ENCODE measurements at places on chromosomes 1 and 21.
A peak's percentile ranks its signal among the peaks of the same experiment; 100 is the strongest.

DNA sequence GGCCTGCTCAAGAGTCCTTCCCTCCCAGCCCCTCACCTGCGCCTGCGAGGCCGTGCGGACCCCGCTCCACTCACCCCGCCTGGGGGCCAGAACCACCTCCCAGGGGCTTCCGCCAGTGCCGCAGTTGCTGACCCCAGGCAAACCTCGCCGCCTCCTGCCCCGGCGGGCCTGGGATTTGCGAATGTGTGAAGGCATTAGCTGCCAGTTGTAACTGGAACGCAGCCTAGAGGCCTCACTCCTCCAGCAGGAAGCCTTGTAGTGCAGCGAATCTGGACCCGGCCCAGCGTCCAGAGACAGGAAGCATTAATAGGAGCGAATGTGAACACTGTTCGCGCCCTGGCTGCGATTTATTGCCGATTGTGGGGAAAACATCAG, 140.9 kb upstream of the ARHGEF16 start:
- no peak for DNase-seq

DNA sequence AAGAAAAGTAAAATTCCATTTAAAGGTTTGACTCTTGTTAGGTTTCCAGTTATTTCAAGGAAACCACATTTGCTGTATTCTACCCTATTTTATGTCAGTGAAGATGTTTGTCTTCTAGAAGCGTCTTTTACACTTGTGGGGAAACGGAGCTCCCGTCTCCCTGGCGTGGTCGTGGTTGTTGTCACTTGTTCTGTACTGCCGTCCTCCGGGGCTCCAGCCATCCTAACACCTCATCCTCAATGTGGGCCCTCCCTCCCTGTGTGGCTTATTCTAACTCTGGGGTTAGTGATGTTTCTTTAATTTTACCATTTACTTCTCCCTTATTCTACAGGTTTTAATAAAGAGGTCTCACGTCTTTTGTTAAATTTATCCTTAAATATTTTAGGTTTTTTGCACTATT, 52.7 kb upstream of the DIP2A start:
- DNase-seq: no peak

DNA sequence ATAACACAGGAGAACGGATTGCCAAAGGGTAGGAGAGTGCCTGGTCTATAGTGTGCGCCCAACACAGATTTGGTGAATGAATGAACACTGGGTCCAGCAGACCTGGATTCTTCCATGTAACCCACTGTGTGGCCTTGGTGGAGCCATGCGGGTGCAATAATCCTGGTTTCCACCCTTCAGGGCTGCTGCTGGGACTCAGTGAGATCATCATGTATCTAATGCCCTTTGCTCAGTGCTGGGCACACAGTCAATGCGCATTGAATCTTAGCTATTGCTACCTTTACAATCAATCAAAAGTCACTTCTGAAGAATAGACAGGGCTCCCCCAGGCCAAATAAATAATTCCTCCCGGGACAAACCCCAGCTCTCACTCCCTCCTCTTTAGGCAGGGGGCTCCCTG, 5.8 kb upstream of the EPHA2 start:
- no peak for DNase-seq

- no peak for DNase-seq
Measured at GRCh38 chr1:207261971-207262370, 59.5 kb upstream of the CD55 start.

DNA sequence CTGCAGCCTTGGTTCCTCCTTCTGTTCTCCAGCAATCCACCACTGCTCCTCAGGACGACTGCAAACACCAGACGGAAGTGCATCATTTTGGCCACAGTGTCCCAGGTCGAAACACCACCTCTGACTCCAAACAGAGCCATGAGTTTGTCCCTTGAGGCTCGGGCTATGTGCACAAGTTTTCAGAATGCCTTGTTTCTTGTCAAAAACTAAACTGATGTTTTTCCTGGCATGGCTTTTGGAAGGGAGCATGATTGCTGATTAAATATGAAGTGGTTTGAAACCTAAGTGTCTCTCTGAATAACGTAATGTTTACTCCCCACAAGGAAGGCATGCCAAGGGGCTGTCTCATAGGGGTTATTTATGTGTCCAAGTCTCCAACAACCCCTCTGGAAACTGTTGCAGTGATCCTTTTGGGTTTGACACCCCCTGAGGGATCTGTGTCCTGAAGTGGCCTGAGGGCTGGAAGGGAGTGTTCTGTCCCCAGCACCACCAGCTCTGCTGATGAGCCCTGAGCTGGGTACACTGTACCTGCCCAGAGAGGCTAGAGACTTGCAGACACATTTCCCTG, 132.7 kb downstream of the PLPP3 start:
- DNase-seq: no peak

DNA sequence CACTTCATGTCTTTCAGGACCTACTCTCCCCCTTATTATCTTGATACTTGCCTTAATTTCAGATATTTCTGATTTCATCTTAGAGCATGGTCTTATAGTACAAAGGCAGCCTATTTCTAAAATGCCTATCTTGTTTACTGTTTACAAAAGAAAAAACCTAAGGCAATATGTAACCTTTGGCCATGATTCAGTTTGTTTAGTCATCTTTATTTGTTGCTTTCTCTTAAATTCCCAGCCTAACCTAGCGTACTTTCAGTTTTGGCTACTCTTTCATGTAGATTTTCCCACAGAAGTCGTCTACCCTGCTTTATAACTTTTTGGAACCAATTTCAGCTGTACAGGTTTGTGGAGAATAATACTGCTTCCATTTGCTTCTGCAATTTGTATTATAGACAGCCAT, 81.8 kb downstream of the KIF1B start:
- DNase-seq: no peak

GRCh38 chr1:56359056-56359455, 220.3 kb downstream of the PLPP3 start:
- DNase-seq: no peak

- DNase-seq: no peak
Measured at GRCh38 chr21:21165063-21165645, 166.9 kb downstream of the NCAM2 start.

GRCh38 chr21:44924606-44925377, 4.1 kb upstream of the ITGB2 start:
- DNase-seq: no peak

- DNase-seq: no peak
Measured at GRCh38 chr21:44815225-44815624, 2.6 kb downstream of the SUMO3 start.

DNA sequence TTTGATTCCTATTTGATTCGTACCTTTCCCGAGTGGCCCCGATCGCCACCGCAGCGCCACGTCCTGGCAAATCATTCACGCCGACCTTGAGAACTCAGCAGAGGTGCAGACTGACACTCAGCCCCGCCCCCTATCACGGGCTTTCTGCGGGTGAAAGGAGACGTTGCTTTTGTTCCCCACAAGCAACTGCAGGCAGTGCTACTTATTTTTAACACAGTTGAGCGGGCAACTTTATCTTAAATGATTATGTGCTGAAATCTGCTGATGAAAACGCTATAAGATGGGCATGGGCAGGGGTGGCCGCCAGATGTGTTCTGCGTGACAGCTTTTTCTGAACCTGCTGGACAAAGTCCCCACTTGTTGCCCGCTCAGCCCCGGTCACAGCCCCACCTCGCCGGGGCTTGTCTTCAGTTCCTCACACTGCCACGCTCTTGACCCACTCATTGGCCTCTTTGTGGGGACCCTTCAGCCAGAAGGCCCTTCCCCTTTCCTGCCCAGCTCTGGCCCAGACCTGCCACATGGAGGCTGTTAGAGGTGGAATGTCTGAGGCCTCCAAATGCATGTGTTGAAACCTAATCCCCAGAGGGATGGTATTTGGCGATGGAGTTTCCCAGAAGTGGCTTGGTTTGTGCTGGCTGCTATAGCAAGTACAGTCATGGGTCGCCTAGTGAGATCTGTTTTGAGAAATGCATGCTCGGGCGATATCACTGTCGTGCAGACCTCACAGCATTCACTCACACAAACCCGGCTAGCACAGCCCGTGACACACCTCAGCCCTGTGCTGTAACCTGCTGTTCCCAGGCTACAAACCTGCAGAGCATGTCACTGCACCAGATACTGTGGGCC, 15.7 kb upstream of the PDXK start:
- DNase-seq: no peak

DNA sequence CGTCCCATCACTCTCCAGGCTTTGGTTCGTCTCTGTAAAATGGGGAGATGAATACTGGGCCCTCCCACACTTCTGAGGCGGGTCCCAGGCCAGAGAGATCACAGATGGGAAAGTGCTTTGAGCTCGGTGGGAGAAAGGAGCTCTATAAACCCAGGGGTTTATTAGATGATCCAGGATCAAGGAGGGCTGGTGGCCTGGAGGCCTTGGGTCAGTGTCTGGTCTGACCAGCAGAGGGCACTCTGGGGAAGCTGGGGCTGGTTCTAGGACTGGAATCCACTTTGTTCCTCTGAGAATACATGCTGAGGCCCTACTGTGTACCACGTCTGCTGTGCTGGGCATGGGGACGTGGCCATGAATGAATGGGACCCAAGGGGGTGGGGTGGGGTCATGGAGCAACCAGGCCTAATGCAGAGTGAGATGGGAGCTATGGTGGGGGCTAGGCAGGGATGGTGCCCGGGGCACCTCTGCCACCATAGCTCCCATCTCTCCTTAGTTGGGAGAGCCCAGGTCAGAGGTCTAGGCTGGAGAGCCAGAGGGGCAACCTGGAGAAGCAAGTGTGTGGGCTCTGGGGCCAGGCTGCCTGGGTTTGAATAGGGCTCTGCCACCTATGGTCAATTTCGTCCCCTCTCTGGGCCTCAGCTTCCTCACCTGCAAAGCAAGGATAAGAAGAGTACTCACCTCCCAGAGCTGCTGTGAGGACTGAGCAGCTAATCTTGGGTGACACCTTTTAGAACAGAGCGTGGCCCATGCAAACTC, 9.0 kb upstream of the FAM131C start:
- DNase-seq: peak; percentile 37

- no peak for DNase-seq
Measured at GRCh38 chr21:37503848-37504467, 137.4 kb downstream of the DYRK1A start.

DNA sequence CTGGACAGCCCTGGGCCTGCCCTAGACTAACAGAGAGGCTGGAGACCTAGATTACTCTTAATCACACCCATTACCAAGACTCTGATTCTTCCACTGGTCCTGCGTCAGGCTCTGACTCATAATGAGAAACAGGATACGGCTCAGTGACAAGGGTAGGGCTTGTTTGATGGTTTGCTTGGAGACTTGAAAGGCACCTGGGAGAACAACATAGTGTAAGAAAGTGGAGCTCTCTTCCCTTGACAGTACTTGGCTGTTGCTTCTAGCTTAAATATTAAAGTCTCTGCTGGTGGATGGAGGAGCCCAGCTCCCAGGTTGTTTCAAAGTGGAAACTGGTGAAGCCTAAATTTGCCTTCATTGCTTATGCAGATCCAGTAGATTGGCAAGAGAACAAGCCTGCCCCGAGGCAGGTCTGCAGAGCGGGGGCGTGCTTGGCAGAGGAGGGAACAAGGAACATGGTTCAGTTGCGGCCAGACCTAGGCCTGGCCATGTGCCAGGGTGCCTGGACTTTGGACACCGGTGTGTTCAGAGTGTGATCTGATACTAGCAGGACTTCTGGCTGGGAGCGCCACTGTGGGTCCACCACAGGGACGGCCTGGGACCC, 480.6 kb downstream of the CAMTA1 start:
- DNase-seq: no peak

DNA sequence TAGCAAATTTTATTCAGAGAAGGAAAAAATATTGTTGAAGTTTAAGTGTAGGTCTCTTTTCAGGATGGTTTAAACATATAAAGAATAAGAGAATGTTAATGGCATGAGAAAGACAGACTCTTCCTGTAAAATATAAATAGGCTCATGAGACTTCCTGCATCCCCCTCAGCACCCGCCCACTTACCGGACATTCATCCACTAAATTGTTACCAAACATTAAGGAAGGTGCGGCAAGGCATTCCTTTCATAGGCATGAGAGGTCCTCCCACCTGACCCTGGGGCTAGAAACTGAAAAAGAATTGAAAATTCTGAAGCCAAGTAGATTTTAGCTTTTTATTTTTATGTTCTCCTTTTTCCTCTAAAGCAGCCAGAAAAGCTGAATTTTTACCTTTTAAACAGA, 10.6 kb upstream of the USP1 start:
- no peak for DNase-seq

GRCh38 chr1:172383536-172383935, 36.9 kb upstream of the C1orf105 start:
- no peak for DNase-seq

DNA sequence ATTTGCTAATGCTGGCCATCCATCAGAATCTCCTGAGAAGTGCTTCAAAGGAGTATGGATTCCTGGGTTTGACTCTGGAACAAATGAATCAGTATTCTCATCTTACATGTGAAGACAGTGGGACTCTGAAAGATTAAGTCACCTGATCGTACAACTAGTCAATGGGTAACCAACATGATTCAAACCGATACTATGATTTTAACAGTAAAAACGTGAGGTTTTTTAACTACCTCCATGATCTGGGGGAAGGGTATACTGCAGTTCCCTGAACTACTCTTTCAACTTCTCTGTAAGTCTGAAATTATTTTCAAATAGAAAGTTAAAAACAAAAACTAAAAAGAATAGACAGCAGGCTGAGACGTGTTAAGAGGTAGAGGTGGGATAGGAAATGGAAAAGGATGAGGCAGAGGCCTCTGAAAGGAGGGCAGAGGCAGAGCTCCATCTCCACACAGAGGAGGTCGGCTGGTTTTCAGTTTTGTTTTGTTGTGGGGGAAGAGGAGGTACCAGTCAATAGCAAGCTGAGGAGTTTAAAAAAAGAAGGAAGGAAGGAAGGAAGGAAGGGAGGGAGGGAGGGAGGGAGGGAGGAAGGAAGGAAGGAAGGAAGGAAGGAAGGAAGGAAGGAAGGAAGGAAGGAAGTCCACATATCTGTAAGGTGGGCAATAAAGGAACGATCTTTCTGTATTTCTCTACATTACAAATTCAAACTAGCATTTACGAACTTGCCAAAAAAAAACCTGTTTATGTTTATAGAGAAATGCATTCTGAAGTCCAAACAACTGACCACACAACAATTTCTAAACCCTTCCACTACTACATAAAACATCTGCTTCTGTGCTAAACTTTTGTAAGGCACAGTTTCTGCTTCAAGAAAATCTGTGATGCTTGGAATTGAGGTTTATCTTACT, 213.1 kb downstream of the RERE start:
- DNase-seq: no peak
